ENCODE measurements at places on chromosomes 2 and 18.

DNA sequence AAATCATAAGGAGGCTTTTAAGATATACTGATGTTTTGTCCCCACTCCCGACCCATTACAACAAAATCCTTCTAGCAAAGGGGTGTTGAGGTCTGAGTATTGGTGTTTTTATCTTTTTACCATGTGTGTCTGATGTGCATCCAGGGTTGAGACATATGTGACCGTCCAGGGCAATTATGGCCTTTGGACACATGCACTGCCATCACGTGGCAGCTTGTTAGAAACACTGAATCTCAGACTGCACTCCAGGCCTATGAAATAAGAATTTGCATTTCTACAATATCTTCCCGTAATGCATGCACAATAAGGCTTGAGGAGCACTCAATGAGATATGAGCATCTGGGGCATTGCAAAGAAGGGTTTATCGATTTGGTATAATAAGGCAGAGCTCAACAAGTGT is 235.1 kb upstream of the ZNF804A start:
- no peak for DNase-seq

GRCh38 chr2:206472094-206472493 is 28.8 kb downstream of the ADAM23 start:
- DNase-seq, result no peak

DNA sequence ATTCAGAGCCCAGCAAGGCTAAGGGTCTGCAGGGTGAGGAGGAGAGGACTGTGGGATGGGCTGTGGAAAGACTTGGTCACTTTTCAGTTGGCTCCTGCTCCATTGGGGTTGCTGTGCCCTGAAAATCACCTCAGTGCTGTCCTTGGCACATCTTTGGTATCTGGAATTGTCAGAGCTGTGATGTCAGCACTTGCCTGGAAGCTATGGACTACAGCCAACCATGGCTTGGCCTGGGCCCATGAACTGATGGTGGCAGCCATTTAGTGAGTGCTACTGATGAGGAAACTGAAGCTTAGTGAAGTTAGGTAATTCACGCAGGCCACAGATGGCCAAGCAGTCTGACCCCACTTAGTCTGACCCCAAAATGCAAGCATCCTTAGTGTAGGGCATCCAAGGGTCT is 121.8 kb upstream of the SERPINE2 start:
- DNase-seq, result no peak

GRCh38 chr2:12169721-12170120 is 423.3 kb downstream of the LPIN1 start:
- peak; percentile 78 for DNase-seq

DNA sequence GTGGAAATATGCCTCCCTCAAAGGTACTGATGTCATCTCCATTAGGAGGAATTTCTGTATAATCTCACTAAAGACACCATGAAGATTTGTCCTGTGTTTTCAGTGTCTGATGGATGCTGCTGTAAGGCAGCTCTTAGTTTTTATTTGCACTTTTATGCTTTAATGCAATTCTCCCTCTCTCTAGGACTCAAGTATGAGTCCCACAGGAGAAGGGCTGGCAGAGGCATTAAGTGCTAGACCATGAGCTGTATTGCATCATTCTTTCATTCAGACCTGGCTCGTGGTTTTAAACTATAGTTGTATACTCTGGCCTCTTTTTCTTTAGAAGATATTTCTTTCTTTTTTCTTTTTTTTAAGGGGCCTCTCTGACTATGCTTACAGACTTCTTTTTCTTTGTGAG is 805.6 kb downstream of the DPP10 start:
- DNase-seq, result no peak

DNA sequence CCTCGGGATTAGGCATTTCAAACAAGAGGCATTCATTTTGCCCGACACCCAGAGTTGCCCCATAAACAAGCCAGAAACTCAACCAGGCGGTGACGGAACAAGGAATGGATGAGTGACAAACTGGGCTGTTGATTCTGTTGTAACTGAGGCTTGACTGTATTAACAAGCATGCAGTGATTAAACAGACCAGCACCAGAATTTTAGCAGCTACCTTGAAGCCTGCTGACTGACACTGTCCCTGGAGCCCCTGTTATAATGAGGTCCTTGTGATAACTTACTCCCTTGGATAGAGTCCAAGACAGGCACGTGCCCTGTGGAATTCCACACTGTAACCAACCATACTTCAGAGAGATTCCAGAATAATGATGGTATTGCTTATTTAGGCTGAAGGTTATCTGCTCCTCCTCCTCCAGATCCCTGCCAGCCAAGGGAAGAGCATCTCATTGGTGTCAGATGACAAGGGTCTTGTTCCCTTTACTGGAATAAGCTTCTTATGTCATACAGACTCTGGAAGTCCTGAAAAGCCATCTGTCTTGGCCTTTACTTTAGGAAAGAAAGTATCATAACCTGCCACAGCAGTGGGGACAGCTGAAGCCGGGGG is 97.1 kb upstream of the RMDN2 start:
- no peak for DNase-seq

- no peak for DNase-seq
Measured at GRCh38 chr18:39627936-39628335, 2062.3 kb upstream of the CELF4 start.

DNA sequence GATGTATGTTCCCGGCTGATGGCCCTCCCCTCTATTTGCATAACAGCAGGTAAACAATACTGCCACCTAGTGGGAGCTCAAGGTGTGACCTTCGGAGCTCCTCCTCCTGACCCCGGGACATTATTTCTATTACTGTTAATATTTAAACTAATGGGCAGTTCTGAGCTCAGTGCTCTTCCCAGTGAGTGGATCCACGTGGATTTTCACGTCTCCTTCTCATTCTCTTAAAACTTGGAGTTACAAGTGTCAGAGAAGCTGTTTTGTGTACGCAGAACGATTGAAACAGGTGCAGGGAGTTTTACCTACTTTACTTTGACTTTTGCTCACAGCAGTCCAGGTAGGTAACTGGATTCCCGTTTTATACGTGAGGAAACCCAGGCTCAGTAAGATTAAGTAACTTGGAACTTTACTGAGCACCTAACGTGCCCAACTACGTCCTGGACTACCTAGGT is 127.3 kb downstream of the PRKCE start:
- DNase-seq, result peak; percentile 86

DNA sequence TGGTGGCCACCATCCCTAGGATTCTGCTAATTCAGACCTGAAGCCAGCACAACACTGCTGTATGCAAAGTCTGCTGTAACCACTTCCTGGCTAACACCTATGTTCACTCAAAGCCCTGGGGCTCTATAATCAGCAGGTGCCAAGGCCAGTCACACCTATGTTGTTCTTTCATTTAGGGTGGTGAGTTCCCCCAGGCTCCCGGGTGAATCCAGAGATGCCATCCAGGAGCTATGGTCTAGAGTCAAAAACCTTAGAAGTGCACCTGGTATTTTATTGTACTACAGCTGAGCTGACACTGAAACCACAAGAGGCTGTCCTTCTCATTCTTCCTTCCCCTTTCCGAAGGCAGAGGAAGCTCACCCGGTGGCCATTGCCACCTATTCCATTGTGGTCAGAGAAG is 46.2 kb upstream of the CCDC141 start:
- peak; percentile 54 for DNase-seq

DNA sequence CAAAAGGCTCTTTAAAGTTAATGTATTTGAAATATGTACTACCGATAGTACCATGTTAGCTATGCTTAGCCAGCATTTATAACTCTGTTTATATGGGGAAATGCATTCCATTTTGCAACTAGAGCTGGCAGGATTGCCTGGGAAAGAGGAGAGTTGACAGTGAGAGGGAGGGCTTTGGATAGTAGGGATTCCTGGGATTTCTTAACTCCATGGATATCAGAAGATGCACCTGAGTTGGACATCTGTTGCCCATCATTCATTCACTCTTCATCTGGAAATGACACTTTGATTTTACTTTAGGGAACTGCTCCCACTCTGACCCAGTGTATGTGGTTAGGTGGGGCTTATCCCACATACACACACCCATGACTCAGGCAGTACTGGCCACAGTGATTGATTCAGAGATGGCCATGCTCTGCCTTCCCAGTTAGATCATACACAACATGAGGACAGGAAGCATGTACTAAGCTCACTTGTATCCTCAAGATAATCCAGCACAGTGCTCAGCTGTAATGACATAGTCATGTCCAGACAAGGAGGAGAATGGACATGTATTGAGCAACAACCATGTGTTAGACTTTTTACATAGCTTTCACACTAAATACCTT is 248.8 kb downstream of the MREG start:
- no peak for DNase-seq

DNA sequence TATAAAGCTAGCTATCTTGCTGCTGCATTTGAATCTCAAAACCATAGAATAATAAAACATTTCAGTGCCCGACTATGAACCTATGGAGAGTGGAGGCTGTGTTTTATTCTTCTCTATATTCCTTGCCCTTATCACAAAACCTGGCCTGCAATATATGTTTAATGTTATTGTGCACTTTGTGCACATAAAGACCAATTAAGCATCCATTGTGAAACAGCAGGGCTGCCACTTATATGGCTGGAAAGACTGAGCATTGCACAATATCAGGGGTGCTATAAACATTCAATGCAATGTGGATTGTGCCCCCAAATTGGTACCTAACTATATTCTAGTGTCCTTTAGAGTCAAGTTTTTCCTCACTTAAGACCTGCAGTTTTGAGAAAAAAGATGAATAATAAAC is 83.2 kb downstream of the RDH14 start:
- DNase-seq, result no peak

DNA sequence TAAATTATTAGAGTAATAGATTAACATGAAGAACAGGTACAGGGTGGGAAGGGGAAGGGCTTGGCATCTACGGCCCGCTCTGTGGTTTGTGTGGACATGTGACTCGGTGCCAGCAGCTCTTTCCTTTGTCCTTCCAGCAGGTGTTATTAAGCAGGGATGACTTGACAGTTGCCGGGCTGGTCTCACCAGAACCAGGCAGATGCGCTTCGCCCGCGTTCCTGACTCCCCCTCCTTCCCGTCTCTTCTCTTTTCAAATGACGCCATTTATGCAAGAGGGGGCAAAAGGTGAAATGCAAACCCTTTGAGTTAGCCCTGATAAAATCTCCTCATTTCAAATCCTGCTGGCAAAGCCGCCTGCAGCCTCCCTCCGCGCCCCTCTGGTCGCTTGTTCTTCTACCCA is 38.9 kb upstream of the MGAT4A start:
- DNase-seq, result peak; percentile 78

GRCh38 chr2:14148216-14148615 is 484.3 kb upstream of the LRATD1 start:
- no peak for DNase-seq

GRCh38 chr18:1050012-1050657 is 145.5 kb downstream of the ADCYAP1 start:
- peak; percentile 27 for DNase-seq

GRCh38 chr2:174778085-174778981 is 14.1 kb upstream of the CHRNA1 start:
- peak; percentile 79 for DNase-seq

- DNase-seq, result no peak
Measured at GRCh38 chr2:33042819-33043218, 96.1 kb downstream of the LTBP1 start.

DNA sequence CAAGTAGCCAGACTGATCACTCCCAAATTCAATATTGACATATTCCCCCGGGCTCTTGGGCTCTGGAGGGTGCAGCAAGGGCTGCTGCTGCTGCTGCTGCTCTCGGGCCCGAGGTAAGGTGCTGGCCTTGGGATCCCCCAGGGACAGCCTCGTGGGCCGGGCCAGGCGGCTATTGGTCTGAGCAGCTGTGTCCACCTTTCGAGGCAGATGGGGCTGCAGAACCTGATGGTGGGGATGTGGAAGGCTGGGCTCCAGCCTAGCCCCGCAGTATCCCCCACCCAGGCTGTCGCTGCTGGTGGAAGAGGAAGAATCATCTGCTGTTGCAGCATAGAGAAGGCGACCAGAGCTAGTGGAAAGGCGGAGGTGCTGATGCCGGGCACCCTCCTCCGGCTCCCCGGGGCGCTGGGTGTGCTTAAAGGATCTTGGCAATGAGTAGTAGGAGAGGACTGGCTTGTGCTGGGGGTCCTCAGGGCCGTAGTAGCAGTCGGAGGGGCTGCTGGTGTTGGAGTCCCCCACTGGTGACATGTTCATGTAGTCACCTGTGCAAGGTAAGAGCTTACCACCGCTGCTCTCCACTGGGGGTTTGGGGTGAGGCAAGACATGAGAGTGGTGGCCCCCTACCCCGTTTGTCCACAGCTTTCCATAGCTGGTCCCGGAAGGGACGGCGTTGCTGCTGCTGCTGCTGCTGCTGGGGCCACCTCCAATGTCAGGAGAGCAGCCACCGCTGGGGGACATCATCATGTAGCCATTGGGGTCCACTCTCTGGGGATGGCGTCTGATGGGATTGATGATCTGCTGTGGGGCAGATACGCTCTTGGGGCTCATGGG is 3.4 kb downstream of the IRS1 start:
- no peak for DNase-seq
